Left renal cortex interstitium (tissue), 4 donors: ENCODE measurements at places on chromosomes 5 and 9. TPM values are rescaled to one million over a fixed set of nuclear protein-coding genes. Genes with fewer than 3 reads are reported as not detected.

GRCh38 chr9:96160866-96161265 is 141.1 kb downstream of the HSD17B3 start:
- no peak for DNase-seq

GRCh38 chr5:143398053-143398355 is 5.5 kb downstream of the NR3C1 start:
- DNase-seq: no peak

DNA sequence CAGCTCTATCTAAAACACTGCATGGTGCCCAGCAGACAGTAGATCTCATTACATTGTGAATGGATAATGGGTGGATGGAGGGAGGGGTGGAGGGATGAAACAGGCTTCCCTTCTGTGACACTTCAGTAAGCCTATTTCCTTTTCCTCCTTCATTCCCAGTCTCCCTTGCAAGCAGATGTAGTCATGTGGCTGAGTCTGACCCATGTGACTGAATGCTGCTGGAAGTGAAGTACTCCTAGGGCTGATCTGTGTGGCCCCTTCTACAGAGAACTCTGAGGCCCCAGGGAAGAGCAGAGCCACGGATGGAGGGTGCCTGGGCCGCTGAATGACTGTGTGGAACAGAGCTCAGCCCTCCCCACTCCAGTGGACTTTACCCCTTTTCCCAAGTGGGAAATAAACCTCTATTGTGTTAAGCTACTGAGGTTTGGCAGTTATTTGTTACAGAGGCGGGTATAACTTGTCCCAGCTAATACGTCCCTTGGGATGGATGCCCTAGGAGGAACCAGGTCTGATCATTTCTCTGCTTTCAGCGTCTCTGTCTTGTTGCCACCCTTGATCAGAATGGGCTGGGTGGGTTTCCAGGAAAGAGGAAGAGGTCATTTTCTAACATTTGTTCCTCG is 176.1 kb upstream of the MVB12B start:
- DNase-seq: no peak

- no peak for DNase-seq
Observed at GRCh38 chr5:76582230-76583162, 40.7 kb downstream of the F2RL2 start.

GRCh38 chr9:75391497-75391896 is 303.2 kb downstream of the OSTF1 start:
- DNase-seq: no peak

Gene OR4F3
- 0.21 TPM for polyA plus RNA-seq

DNA sequence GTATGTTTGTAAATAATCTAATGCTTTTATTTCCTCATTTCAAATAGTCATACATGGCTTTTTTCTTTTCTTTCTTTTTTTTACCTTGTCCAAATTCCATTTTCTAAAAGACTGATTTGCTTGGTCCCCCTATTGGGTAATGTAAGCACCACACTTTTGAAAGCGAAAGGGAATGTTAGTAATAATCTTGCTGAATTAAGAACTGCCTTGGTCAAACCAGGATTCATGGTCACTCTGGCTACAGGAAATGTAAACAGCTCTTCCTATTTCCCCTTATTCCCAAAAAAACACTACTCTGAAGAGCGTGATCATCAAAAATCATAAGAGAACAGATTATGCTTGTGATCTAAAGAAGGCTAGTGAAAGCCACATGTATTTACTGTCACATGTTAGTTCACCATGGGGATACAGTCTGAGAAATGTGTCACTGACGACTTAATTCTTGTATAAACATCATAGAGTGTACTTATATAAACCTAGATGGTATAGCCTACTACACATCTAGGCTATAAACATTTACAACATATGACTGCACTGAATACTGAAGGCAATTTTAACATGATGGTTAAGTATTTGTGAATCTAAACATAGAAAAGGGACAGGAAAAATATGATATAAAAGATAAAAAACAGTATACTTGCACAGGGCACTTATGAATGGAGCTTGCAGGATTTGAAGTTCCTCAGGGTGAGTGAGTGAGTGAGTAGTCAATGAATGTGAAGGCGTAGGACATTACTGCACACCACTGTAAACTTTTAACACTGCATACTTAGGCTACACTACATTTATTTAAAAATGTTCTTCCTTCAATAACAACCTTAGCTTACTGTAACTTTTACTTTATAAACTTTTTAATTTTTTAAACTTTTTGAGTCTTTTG is 75.3 kb downstream of the HMGCR start:
- no peak for DNase-seq

DNA sequence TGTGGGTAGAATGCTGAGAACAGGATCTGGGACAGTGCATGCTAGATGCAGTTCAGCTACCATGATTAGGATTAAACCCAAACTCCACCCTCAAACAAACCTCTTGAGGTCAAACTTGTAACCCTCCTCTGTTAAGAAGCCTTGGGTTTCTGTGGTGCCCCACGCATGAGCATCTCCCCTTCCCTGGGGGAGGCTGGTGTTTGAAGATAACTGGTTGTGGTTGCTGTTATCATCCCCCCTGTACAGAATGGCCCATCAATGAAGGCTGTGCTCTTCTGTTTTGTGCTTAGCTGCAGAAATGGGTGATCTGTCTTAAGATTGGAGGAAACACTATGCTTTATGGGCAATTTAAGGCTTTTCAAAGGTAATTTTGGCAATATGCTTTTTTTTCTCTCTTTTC is 4.4 kb upstream of the DAB2IP start:
- DNase-seq: no peak

- DNase-seq: no peak
Observed at GRCh38 chr5:115733607-115734006, 82.9 kb downstream of the CDO1 start.

Gene KIAA1191
- polyA plus RNA-seq: 138 TPM

Gene CDC25C
- polyA plus RNA-seq: 8.2 TPM

- DNase-seq: no peak
Observed at GRCh38 chr9:18077941-18078678, 395.8 kb upstream of the ADAMTSL1 start.

- DNase-seq: no peak
Observed at GRCh38 chr5:160289356-160289651, 23.1 kb downstream of the CCNJL start.

GRCh38 chr5:34028349-34028748 is 14.7 kb downstream of the C1QTNF3 start:
- DNase-seq: no peak

DNA sequence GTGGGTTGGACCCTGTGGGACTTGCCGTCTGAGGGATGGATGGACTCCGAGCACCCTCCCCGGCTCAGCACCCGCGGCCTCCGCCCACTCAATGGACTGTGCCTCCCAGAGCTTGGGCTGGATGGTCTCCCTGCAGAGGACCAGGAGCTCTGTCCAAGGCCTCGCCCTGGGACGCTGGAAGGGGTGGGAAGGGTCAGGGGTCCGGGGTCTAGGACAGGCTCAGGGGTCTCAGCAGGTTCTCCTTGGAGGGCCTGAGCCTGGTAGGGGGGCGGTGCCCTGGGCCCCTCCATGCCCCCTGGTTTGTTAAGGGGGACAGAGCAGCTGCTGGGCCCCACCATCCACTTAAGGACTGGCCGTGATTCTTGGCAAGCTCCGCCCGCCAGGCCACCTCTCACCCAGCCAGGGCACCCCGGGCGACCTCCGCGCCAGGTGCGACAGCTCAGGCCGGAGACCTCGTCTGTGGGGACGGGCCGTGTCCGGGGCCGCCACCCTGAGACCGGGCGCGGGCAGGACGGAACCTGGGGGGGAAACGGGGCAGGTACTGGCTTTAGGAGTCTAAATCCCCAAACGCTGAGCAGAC is 29.2 kb downstream of the EXOC3 start:
- no peak for DNase-seq

- no peak for DNase-seq
Observed at GRCh38 chr5:113194591-113194990, 218.0 kb downstream of the DCP2 start.

DNA sequence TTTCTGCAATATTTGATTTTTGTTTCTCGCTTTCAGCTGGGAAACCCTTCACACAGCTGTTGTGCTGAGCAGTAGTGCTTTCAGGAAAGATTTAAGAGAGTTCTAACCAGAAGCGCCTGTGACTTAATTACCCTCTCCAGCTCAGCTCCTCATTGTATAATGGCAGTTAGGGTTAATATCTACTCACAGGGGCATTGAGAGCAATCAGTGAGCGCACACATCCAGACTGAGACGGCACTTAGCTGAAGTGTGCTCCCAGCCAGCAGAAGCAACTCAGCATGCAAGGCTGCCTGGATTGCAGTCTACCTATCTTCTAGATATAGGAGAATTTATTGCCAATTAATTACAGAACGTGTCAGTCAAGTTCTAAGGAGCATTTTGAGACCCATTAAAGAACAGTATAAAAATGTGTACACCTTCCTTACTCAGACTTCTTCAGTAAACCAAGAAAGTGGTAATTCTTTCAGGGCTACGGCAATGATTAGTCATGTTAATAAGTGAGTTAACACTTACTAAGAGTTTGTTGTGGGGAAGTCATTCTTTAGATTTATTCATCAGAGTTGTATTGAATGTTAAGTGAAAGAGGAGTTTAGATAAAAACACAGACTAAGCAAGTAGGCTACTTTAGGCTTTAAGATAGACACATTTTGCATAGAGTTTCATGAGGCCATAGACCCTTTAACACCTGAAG is 111.7 kb upstream of the PCAT7 start:
- no peak for DNase-seq

GRCh38 chr5:92652756-92653155 is 928.3 kb downstream of the NR2F1-AS1 start:
- no peak for DNase-seq

Gene C5orf52
- polyA plus RNA-seq: not detected

DNA sequence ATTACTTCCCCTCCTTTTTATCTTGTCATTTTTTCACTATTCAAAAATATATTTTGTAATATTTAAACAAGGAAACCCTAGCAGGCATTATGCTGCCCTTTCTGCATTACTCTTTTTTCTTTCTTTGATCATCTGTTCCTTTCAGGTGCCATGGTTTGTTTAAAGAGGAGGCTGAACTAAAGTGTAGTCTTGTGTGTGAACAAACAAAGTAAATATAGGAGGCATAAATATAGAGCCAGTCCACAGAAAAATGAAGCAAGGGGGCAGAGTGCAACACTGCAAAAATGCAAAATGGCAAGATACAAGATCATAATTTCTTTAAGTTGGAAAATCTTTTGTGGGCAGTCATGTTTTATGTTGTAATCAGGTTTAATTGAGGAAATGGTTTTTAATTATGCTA is 947.3 kb upstream of the COX7C start:
- DNase-seq: no peak

DNA sequence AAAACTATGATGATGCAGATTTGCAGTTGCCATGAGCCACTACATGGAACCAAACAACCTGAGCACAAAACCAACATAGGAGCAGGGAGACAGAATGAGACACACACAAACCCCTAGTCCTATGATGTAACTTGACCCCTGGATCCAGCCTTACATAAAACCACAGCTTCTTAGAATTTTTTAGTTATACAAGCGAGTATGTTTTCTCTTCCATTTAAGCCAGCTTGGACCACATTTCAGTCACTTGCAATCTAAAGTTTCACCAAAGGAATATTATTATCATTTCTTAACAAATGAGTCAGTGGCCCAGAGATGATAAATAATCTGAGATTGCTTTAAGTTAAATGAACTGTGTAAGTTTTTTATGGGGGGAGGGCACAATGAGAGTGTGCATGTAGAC is 6.8 kb downstream of the SPOCK1 start:
- no peak for DNase-seq

DNA sequence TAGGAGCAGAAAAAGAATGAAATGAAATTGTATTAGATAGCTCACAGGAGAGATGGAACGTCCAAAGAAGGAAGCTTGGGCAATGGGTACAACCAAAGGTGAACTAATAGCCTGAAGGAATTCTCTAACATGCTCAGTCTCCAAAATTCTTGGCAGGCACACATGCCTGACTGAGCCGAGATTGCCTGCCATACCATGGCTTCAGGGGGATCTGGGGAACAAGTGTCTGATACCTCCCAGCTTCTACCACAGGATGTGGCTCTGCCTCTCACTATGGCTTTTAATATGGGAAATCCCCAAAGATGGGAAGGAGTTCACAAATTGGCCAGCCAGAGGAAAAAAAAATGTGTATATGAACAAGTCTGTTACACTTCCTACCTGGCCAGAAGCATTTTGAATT is 3.6 kb upstream of the PALM2AKAP2 start:
- no peak for DNase-seq

DNA sequence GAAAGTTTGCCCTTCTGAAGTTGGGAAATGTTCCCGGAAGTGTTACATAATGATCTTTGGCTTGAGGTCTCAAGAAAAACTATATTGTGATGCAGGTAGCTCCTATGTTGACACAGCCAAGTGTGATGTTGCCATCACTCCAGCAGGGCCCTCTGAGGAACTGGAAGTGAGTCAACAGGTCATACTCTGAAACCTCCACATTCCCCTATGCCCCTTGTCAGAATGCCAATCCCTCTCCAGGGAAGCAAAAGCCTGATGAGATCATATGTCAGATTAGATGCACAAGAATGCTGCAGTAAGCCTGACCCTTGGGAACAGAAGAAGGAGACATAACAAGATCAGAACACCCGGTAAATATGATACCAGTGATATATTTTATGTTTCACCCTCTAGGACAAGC is 66.8 kb upstream of the ITGA2 start:
- DNase-seq: no peak

Gene ACO1
- polyA plus RNA-seq: 43.0 TPM

DNA sequence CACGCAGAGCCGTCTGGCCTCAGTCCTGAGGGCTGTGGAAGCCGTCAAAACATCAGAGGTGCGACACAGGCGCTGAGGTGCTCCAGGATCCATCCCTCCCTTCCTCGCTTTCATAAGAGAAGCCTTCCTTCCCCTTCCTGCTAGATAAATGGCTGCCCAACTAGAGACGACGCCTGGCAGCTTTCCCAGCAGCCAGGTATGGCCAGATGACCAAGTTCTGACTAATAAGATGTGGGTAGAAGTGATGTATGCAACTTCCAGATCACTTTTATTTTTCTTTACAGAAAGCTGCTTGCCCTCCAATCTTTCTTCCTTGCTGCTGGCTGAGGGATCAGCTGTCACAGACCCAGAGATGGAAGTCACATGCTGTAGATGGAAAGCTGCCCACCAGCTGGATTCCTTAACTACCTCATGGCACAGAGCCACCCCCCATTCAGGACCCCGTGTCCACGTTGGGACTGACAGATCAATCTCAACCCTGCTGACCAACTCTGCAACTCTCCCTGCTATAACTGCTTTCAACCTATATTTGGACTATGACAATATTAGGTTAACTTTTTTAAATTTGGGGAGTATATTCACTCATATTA is 8.8 kb downstream of the MAPK9 start:
- no peak for DNase-seq

GRCh38 chr5:120358949-120359348 is 105.2 kb upstream of the PRR16 start:
- no peak for DNase-seq

Gene PCDHGA10
- polyA plus RNA-seq: 3.7 TPM

Gene PCDHB3
- polyA plus RNA-seq: 3.0 TPM

DNA sequence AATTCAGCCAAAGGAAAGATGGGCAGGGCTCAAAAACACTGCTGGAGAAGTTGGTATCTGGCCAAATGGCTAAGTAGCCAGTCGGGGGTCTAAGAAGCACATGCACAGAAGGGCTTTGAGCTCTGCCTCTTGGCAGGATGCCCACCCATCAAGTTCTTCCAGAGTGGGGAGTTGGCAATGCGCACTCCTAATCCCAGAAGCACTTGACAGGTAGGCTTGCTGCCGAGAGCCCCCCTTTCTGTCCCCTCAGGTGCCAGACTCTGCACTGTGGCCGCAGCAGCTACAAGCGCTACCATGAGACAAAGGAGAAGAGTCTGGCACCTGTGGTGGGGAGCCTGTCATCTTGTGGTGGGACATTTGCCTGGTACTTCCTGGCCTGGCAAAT is 252.9 kb upstream of the SLC24A2 start:
- DNase-seq: no peak
